ENCODE measurements at places on chromosomes 16 and 17.

DNA sequence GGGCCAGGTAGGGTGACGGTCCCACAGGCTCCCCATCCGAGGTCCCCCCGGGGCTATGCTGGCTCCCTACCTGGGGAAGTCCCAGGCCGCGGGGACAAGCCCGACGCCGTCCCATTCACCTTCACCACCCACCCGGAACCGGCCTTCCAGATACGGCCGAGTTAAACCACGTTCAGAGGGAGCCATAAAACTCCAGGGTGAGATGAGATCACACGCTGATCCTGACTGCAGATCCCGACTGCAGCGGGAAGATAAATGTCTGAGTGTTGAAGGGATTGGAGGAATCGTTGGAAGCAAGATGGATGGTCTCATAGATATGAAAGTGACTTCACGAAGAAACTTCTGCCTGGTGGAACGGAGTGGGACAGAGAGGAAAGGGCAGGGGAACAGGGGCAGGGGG is 13.6 kb upstream of the C1QTNF8 start:
- DNase-seq: no peak

DNA sequence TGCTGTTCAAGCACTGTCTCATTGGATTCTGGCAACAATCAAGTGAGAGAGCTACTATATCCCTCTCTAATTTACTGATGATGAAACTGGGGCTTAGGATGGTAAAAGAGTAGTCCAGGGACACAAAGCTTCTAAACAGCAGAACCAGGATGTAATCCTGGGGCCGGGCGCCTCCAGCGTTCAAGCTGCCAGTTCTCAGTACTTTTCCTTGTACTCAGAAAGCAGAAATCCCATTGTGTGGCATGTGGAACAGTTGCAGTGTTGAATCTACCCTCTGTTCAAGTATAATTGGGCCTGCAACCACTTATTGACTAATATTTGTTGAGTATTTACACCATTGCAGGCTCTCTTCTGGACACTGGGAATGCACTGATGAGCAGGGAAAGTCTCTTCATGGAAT is 14.5 kb upstream of the CDH13 start:
- no peak for DNase-seq

GRCh38 chr17:19457830-19458271 is 46.8 kb downstream of the RNF112 start:
- DNase-seq: no peak

- no peak for DNase-seq
These were observed 49.9 kb downstream of the BAIAP2 start for GRCh38 chr17:81084680-81085419.
